ENCODE measurements at places on chromosomes 2 and 18. TPM values are rescaled to one million over a fixed set of nuclear protein-coding genes. Genes with fewer than 3 reads are reported as not detected.

REG1A gene
- 885 TPM for total RNA-seq

DNA sequence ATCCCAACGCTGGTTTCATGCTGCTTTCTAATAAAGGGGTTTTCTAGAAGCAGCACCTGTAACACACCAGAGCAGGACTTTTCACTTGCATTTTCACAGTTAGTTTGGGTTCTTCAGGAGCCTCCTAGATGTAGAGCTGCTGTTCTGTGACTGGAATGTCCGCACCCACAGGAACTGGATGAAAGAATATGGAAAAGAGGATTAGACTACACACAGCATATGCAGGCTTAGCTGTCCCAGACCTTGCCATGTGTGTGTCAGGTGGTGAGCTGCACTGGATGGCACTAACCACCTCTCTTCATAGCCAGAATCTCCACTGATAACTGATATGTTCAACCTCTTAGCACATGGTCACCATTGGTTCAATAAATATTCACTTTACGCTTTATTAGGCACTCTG is 112.1 kb upstream of the POU3F3 start:
- no peak for DNase-seq

EVA1A gene
- total RNA-seq: not detected

RTP5 gene
- not detected for total RNA-seq

DNA sequence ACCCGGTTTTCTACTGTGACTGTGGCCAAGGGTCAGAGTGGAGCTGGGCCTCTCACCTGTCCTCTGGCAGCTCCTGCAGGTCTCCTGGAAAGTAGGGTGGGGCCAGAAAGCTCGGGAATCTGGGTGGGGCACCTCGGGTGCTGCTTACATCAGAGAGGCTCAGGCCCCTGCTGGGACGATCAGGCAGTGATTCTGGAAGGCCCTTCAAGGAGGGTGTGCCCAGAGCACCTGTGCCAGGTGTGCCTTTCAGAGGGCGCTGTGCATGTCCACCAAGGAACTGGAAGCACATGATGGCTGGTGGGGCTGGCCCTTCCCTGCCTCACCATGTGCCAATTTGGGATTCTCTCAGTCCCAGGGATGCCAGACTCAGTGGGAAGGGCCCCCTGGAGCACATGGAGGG is 44.0 kb downstream of the ATP6V1C2 start:
- DNase-seq: peak; percentile 76

TCF23 gene
- total RNA-seq: 0.05 TPM

DNA sequence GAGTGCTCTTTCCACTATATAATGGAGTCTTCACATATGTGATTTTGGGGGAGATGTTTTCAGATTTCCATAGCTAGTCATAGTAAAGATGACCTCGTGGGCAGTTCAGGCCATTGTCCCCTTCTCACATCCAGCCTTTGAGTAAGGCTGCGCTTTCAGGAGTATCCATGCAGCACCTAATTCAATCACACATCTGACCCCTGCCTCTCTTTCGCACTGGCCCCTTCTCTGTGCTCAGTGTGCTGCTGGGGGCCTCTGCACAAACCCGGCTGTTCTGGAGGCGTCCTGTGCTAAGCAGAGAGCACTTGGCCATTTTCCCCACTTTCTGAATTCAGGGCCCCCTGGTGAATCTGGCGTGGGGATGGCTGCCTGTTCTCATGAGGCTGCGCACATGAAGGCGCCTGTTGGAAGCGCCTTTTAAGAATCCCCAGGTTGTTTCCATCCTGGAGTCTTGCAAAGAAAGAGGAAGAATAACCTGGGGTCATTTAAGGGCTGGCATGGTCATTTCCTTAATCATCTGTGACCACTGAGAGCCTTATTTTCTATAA is 96.0 kb upstream of the ALPP start:
- DNase-seq: no peak

DNA sequence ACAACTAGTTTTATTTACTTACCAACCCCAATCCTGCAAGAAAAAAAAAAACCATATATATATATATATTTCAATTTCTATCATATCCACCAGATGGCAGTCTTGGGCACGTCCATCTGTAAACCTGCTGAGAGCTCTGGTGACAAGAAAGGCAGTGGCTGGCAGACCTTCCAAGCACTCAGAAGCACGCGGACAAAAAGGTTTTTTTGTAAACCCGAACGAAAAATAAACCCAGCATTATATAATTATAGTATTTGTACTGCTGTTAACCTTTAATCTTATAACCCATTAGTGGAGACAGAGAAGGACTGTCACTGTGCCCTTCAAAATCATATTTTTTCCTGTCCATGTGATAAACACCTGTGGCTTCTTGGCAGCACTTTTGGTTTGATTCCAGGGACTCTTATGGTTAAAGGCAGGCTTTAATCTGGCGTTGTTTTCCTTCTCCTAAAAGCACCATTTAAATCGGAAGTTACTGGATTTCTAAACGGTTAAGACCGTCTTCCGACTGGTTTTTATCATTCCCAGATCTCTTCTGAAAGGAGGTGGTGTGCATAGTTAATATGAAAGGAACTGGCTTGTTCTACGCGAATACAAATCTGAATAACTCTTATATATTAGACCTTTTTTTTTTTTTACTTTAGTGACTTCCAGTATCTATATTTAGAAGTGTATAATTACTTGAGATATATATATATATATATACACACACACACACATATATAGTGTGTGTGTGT is 31.0 kb upstream of the SLC3A1 start:
- no peak for DNase-seq

REG3G gene
- not detected for total RNA-seq

DNA sequence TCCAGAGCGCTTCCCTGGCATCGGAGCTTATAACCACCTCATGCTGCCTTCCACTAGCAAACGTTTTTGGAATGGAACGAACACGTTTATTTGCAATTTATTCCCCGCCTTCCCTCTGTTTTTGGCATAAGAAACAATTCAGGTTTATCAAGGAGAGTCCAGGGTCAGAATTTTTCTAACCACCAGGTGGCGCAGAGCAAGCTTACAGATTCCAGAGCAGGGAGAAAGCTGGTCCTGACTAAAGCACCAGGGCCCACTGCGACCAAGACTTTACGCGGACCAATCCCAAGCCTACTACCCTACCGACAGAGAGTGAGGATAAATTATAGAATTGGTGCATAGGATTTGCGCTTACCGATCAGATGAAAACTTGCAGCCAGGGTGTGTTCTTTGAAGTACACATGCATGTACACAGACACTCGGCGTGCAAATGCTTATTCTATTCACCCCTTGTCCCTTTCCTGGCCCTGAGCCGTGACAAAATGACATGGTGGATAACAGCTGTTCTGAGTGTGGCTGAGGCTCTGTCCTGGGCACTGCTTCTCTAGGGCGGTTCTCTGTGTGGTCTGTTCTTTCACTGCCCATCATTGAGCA is 34.7 kb downstream of the NAPG start:
- peak; percentile 36 for DNase-seq

ADCYAP1 gene
- 0.17 TPM for total RNA-seq

DNA sequence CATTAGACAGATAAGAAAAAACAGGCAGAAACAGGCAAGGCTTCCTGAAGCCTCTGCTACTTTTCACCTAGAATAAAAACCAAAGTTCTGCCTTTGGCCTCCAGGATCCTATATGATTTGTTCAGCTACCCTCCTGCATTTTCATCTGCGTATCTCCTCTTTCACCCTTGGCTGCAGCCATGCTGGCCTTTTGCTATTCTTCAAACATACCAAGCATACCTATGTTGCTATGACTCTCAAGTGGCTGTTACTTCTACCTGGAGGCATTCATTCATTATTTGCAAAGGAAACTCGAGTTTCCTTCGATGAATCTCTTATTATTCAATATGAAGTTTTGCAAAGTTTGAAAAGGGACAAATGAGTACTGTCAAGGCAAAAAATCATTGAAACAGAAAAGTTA is 106.4 kb upstream of the HNMT start:
- no peak for DNase-seq

GRCh38 chr18:52875725-52876124 is 535.7 kb downstream of the DCC start:
- no peak for DNase-seq

DNA sequence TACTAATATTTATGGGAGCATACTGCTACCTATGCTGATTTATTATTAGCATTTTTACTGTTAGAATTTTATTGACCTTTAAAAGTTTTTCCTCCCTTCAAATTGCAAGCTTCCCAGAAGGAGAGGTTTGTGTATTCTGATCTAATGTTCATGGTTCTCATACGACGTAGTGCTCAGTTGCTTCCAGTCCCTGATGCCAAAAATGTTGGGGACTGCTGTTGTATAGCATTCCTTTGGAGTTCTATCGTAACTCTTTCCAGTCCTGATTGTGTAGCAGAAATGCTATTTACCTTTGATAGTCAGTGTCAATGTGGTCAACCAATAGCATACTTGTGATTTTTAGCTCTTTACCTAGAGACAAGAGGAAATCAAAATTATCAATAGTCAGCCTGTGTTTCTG is 69.5 kb upstream of the ZSWIM2 start:
- no peak for DNase-seq

GRCh38 chr2:73830871-73831401 is 2.2 kb downstream of the STAMBP start:
- no peak for DNase-seq

GRCh38 chr2:59791004-59791618 is 762.3 kb downstream of the BCL11A start:
- DNase-seq: no peak

SFT2D3 gene
- 5.1 TPM for total RNA-seq

- DNase-seq: peak; percentile 19
Measured at GRCh38 chr2:23658466-23658942, 268.4 kb downstream of the ATAD2B start.

C1QL2 gene
- not detected for total RNA-seq

- DNase-seq: no peak
Measured at GRCh38 chr2:3041246-3041645, 336.4 kb downstream of the EIPR1 start.

GRCh38 chr2:21026479-21027282 is 17.2 kb downstream of the APOB start:
- no peak for DNase-seq

UCN gene
- 0.92 TPM for total RNA-seq

DNA sequence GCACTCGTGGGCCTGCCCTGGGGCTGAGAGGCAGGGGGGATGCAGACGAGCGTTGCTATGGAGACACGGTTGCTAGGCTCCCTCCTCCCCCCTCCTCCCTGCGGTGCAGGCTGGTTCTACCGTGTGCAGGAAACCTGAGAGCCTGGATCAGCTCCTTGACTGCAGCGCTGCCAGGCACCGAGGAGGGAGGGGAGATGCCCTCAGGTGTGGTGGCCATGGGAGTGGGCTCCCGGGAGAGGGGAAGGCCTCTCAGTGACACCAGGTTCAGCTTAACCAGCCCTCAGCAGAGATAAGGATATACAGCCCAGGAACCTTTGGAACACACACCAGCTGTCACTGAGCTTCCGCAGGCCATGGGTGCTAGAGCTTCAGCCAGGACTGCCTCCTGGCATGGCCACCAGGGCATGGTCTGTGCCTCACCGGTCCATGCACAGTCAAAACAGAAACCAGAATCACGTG is 124.4 kb upstream of the PXDN start:
- no peak for DNase-seq

GRCh38 chr2:75277111-75277510 is 77.8 kb upstream of the TACR1 start:
- no peak for DNase-seq

SERPINB2 gene
- not detected for total RNA-seq

IL1A gene
- not detected for total RNA-seq

DNA sequence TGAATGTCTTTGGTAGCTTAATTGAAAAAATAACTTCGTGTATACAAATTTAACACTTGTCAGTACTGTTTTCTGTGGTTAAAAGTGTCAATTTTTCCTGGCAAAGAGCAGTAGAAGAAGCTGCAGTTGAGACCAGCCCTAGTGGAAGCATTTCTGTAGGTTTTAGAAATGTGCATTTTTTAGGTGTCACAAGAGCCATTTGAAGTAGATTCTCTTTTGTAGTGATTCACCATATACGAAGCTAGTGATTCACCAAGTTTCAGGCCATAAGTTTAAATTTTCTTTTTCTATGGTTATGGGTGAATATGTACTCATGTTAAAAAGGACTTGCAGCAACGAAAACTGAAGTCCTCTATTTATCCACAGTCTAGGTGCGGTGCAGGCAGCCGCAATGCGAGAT is 4.2 kb downstream of the NABP1 start:
- no peak for DNase-seq

DNA sequence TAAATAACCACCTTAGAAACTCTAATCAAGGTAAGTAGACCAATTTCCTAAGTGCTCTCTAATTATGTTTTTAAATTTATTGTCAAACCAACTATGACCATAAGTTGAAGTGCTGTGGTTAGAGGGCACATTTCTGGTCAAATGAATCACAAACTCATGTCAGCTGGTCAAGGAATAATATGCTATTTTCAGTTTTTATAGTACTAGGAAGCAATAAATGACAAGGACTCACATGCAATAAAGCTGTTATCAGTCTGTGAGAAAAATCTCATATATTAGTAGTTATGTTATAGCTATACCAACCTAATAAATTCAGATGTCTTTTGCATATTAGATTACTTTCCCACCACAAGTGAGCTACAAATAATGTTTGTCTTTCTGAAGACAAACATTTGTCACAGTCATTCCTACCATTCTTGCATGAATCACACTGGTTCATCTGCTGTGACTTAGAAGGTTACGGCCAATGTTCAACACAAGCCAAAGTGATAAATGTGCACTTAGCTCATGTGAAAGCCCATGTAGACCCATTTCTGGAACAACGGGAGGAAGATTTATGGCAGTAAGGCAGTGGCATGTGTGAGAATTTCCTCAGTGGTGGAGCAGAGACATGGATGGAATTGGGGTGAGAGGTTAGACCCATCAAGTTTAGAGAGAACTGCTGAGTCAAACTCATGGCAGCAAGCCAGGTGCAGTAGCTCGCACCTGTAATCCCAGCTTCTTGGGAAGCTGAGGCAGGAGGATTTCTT is 27.4 kb upstream of the CCNYL1 start:
- no peak for DNase-seq

Data from mucosa of descending colon (tissue), 3 donors.